ENCODE measurements at places on chromosomes 1 and 21. TPM values are rescaled to one million over a fixed set of nuclear protein-coding genes. Genes with fewer than 3 reads are reported as not detected.

RGS7 gene
- total RNA-seq: 0.32 TPM

DNA sequence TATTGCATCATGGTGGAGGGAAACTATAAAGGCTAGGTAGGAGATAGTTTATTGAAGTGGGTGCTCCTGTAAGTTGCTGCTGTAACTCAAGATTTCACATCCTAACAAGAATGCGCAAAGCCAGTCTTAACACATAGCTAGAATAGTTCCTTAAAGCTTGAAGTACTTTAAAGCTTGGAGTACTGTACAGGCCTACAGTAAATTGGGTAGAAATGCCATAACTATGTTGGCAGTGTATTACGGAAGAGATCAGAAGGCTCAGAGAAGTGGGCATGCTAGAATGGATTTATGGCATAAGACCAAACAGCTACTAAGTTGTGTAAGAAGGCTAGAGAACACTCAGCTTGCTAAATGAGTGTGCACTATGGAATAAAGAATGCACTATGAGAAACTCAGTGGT is 44.5 kb downstream of the DMRTA2 start:
- H3K27ac ChIP-seq: no peak overlapping the region
- no peak for DNase-seq
- no peaks in the 10 kb centered on the region for H3K4me1 ChIP-seq
- H3K27me3 ChIP-seq: no peaks in the 10 kb centered on the region

GRCh38 chr1:156748670-156749418 is 2.6 kb downstream of the HDGF start:
- DNase-seq: peak; percentile 66
- peak overlapping the region; percentile 100 for H3K27ac ChIP-seq
- H3K4me3 ChIP-seq: peak overlapping the region; percentile 78
- no peaks in the 10 kb centered on the region for H3K27me3 ChIP-seq

GRCh38 chr1:244319283-244320132 is 132.2 kb downstream of the ADSS2 start:
- H3K36me3 ChIP-seq: no peaks in the 10 kb centered on the region
- peak; percentile 95 for DNase-seq
- H3K27me3 ChIP-seq: no peaks in the 10 kb centered on the region
- no peak overlapping the region for H3K4me3 ChIP-seq

DNA sequence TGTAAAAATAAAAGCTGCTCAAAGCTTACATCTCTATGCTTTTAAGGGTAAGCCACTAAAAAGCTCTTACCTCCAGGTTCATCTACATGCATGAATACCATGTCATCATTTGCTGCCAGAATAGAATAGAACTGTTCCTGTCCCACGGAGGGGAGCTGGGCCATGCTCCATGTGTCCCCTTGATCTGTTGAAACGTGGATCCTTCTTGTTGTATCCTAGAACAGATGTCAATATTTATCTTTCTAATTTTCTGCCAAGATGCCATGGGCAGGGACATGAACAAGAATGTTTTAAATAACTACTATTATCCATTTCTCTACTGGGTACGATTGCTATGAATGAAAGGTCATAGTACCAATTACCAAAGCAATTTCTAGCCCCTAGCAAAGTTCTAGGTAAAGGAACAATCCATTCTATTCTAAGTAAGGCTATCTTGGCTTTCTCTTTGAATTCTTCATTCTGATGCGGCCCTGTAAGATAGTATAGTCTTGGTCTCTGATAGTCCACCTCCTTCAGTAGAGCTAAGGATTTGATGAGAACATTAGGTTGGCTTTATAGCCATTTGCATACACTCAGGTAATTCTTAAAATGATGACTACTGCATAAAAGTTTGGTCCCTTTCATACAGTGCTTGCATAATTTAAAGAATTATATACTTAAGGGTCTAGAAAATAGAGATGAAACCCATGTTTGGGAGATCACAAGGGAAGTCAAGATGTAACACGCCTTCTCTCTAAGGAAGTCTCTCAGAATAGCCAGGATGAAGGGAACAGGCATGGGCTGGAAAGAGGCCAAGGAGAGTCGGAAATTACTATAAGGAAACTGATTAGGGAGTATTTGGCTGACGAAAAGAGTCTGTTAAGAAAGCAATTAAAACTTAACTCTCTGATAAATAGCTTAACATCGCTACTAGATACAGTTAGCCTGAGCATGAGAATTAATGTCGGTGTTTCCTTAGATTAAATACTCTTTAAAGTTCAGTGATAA is 35.4 kb upstream of the MYBPHL start:
- H3K4me3 ChIP-seq: no peak overlapping the region
- no peaks in the 10 kb centered on the region for H3K27me3 ChIP-seq
- DNase-seq: no peak
